Esophagus squamous epithelium (tissue), 5 donors: ENCODE measurements at places on chromosomes 11 and 22.

DNA sequence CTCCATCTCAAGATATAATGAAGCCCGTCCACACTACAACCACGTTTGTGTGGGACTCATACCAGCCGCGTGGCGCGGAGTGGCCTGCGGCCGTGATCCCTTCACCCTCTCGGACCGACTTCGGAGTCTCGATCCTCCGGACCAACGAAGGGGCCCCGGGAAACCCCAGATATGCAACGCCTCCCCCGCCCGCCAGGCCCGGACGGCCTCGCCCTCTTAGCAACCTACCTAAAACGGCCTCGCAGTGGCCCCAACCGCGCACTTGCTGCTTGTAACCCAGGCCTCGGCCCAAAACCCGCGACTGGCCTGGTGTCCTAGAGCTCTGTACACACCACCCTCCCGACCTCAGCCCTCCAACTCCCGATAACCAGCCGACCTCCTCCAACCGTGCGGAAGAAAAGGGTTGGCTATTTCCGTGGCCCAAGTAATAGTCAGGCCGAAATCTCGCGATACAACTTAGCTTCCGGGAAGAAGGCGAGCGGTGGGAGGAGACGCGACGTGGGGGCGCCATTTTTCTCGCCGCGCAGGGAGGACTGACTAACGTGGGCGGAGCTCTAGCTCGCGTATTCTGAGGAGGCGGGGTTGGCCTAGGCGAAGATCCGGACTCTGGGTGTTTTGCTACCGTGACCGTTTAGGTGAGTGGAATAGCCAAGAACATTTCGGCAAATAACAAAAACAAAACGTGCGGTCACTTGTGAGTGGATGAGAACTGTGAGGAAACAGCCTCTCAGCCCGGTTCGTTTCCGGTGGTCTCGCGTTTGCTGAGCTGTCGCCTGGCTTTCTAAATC lies at the start of the genes C11orf54 and TAF1D:
C11orf54 (plus strand) TSS at position 579 of the 788 bp plus-strand sequence. CDS start 5,722 bp downstream, outside the sequence.
TAF1D (minus strand) TSS at position 402 of the 788 bp plus-strand sequence. CDS start 2,191 bp downstream, outside the sequence.
- DNase-seq = peak; percentile 93

- no peak for DNase-seq
These were observed 3.2 kb upstream of the CACNA1I start for GRCh38 chr22:39567135-39567946.

DNA sequence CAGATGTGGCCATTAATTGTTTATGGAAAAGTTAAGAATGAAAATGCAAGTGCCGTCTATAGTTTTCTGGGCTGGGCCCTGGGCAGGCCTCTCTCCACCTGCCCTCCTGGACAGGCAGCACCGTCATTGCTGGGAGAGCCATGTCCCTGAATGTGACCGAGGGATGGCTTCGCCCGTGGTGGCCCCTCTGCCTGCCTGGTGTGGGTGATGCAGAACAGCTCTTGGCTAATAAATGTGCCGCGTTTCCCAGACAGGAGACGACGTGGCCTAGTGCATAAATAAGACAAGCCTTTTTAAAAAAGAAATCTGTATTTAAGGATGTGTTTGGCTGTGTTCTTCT lies 407.3 kb downstream of the TBC1D22A start:
- DNase-seq = no peak

- peak; percentile 66 for DNase-seq
These were observed at the start of gene APOBEC3C for GRCh38 chr22:39013942-39014722. Gene APOBEC3C (plus strand): TSS chr22:39014257. CDS start chr22:39014363, 106 bp downstream.

DNA sequence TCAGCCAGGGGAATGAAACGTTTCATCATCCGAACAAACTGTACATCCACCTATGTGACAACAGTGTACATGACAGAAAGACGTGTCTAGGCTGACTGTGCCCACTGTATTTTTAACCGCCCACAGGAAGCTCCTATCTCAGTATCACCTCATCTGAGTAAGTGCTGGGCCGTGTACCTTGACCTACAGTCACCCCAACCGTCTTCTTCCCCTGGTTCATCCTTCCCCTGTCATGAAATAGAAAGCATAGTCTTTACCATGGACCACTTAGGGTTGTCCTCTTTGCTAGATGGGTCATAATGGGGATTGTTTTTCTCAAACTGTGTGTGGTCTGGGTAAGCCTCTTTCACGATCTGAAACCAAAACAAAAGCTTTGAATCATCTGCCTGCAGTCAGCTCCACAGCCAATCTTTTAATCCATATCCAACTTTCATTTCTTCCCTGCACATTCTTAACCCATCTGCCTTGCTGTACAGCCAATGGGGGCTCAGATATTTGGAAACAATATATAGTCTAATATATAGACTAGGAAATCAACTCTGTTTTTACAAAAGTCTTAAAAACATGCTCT lies 4.2 kb downstream of the THYN1 start:
- DNase-seq = no peak

DNA sequence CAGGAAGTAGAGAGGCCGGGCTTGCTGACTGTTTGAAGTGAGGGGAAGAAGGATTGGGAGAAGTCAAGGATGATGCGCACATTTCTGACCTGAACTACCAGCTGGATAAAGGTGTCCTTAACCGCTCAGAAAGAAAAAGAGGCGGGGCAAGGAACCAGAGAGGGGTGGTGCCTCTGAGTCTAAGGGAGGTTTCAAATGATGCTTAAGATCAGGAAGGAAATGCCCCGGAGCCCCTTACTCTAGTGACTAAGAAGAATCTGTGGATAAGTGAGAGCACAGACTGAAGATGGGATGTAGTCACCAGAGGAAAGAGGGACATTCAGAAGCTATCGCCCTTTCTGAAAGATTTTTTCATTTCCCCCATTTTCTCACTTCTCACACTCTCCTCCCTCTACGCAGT lies 12.7 kb downstream of the DCHS1 start:
- DNase-seq = no peak

DNA sequence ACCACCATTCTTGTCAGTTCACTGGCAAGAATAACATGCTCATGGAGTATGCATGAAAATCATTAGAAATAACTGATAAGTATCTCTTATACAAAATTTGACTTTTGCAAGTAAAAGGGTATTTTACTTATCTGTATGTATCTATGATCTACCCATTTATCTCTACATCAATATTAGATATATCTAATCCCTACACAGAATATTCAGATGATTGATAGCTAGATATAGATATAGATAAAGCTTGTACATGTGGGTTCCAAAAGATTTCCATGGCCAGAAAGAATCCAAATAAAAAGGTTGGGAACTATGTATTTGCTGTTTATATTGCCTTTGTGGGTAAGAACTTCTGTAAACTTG lies 185.5 kb downstream of the MAML2 start:
- DNase-seq = no peak

DNA sequence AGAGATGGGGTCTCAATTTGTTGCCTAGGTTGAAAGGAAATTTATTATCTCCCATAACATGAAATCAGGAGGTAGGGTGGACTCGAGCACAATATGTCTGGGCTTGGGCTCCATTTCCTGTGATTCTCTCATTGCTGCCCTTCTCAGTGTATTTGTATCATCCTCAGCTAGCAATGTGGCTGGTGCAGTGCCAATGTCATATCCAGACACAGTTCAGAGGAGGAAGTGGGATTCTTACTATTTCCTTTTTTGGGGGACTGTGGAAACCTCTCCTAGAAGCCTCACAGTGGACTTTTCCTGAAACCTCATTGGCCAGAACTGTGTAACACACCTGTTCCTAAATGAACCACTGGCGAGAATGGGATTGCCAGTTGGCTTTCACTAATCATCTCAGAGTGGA lies 21.0 kb upstream of the SWAP70 start:
- DNase-seq = no peak

DNA sequence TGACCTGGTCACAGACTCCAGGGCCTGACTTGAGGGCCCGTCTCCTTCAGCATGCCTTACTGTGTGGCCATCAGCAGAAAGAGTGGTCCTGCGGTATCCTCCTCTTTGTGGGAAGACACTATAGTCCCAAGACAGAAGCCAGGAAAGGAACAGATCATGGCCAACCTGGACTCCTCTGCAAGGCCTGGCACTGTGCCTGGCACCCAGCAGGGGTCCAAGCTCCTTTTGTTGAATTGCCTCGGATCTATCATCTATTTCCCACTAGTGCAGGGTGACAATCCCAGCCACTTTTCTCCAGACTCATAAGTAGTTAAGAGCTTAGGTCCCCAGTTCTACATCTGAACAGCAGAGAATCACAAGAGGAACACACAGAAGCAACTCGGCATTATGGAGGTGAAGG lies 27.0 kb downstream of the DSCAML1 start:
- DNase-seq = no peak

DNA sequence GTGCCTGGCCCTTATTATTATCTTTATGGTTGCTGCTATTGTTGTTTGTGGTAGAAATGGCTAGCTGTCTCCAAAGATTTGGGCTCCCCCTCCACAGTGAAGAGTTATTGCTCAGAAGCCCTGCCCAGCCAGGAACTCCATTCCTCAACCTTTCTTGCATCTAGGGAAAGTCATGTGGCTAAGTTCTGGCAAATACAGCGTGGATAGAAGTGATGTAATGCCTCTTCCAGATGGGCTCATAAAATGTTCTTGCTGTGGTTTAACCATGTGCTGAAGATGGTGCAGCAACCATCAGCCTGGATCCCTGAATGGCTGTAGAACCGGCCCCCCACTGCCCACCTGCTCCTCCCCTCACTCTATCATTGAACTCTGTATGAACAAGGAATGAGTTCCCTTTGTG lies 203.5 kb upstream of the E2F8 start:
- no peak for DNase-seq

DNA sequence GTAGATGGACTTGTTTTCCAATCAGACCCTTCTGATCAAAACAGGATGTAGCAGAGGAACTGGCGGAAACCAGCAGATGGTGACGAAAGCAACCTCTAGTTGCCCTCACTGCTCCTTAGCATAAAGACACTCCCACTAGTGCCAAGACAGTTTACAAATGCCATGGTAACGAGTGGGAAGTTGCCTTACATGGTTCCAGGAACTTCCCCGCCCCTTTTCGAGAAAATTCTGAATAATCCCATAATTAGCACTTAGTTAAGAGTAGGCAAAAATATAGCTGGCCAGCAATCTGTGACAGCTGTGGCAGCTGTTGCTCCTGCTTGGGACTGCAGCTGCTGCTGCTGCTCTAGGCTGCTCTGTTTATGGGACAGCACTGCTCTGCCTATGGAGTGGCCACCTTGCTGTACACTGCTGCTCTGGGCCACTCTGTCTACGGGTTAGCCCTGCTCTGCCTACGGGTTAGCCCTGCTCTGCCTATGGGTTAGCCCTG lies 33.4 kb upstream of the SORL1 start:
- DNase-seq = no peak

GRCh38 chr22:31148488-31148887 lies 8.2 kb upstream of the PLA2G3 start:
- DNase-seq = no peak

DNA sequence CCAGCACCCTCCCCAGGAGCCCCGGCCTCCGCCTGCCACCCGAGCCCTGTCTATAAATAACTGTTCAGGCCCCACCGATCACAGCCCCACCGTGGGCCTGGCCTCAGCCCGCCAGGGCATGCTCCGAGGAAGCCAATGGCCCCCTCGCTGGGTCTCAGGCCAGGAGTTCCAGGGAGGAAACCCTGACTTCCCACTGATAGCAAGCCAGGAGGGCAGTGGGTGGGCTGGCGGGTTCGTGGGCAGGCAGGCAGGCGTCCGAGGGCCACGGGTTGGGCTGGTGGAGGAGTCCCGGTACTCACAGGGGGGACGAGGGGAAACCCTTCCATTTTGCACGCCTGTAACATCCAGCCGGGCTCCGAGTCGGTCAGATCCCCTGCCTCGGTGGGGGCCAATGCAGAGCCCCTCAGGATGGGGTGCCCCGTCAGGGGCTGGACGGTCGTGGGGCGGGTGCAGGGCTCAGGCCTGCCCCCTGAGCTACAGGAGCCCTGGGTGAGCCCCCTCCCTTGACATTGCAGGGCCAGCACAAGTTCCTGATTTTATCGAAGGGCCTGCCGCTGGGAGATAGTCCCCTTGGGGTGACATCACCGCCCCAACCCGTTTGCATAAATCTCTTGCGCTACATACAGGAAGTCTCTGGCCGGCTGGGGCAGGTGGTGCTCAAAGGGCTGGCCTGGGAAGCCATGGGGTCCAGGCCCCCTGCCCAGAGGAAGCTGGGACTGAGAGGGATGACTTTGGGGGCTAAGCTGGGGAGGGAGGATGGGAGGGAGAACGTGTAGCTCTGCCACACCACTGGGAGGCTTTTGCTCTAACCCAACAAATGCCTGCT lies at the start of gene SPI1:
SPI1 (minus strand) TSS at position 538 of the 826 bp plus-strand sequence; CDS start at position 344, 194 bp downstream.
- DNase-seq = no peak

DNA sequence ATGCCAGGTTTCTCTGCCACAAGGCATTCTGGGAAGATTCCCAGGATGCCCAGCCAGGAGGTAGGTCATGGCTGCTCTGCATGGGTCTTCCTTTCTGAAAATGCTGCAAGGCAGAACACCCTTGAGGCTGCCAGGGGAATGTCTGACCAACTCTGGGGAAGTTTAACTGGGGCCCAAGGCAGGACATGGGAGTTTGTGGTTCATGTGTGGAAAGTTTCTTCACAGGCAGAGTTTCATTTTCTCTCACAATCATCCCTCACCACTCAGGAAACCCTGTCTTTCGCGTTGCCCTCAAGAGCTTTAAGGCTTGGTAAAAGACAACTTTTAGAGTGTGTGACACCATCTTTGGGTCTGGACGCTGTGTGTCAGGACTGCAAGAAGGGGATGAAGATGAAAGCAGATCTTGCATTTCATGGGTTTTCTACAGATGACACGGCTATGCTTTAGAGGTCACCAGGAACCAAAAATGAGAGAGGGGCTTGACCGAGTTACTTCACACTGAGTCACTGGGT lies 133.5 kb downstream of the CD44 start:
- no peak for DNase-seq

DNA sequence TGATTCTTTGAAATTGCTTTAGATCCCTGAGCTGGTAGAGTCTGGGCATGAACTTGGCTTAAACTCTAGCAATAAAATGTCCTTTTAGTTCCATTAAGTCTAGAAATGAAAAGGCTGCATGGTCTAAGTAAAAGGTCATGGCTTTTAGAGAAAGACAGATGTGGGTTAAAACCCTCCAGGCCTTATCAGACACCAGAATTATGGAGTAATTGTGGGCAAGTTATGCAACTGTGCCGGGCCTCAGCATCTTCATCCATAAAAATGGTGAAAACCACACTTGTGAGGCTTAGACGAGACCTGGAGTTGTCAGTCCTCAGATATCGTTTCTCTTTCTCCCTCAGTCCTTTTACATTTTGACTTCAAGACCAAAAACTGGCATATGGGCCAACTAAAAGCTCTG lies 597.9 kb upstream of the KIRREL3 start:
- no peak for DNase-seq

DNA sequence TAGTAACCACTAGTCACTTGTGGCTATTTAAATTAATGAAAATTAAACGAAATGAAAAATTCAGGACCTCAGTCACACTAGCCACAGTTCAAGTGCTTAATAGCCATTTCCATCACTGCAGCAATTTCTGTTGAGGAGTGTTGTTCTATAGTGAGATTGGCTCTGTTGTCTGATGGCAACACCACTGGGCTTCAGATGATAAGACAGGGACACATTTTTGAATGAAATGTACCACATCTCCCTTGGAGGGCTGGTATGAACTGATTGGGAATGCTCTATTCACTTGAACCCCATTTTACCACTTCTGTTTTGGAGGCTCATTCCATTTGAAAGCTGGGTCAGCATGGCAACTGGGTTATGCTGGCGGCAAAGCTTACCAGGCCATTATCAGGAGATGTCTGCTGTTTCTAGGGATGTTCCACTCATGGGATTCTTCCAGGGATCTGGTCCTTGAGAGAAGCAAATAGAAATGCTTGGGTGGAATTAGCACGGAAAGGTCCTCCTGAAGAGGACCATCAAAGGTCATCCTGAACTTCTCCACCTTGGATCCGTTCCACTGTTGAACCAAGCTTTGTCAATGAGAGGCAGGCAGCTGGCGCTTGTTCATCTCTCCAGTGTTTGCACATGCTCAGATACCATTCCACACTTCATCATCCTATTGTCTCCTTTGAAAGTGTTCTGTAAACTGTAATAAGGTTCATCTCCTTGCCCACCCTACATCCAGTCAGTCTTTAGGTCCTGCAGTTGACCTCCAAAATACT lies 7.6 kb downstream of the AMOTL1 start:
- DNase-seq = no peak
